CD4-positive, alpha-beta T cell treated with Interleukin-4 for 4 hours (primary cell): ENCODE measurements at places on chromosomes 7 and 10.

DNA sequence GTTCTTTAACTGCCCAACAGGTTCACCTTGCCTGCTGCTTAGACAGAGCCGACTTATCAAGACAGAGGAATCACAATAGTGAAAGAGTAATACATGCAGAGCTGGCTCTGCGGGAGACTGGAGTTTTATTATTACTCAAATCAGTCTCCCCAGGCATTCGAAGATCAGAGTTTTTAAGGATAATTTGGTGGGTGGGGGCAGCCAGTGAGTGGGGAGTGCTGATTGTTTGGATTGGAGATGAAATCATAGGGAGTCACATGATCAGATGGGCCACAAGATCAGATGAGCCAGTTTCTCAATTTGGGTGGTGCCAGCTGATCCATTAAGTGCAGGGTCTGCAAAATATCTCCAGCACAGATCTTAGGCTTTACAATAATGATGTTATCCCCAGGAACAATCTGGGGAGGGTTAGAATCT, 131.3 kb downstream of the AKR1D1 start:
- no peak for DNase-seq

GRCh38 chr10:131635564-131636015, 265.2 kb upstream of the PPP2R2D start:
- no peak for DNase-seq

GRCh38 chr7:38565289-38565688, 65.9 kb downstream of the AMPH start:
- DNase-seq, result no peak

DNA sequence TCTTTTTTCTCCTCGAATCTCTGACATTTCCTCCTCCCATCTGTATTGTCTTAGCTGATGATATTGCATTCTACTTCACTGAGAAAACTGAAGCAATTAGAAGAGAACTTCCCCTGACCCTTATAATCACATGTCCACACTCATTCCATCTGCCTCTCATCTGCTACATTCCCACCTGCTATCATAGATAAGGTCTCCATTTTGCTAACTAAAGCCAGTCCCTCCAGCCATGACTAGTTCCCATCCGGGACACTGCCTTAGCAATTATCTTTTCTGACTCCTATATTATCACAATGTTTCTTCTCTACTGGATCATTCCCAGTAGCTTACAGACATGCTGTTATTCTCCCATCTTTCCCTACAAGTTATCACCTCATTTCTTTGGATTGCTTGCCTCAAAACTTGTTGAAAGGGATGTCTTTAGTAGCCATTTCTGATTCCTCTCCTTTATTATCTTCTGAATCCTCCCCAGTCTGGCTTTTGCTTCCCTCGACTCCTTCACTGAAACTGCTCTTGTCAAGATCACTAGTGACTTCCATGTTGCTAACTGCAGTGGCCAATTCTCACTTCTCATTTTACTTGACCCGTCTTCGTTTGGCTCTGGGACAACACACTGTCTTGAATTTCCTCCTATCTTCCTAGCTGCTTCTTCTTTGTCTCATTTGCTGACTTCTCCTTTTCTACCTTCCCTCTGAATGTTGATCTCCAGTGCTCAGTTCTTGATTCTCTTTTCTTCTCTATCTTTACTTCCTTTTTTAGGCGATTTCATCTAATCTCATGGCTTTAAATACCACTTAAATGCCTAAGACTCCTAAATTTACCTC, 35.9 kb downstream of the FZD1 start:
- DNase-seq, result peak; percentile 2

DNA sequence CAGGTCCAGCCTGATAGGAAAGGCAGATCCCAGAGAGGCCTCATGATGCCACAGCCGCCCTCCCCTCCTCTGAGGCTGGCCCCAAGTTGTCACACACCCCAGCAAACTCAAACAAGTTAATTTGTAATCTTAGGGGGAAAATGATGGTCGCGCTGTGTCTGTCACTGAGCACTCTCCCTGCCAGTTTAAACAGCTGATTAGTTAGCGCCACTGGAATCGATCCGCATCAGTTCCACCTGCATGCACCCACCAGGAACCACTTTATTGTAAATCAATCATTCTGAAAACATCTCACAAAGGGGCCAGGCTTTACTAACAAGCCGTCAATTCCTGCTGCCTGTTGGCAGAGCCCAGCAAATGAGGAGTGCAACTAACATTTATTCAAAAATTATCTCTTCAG, 870.9 kb downstream of the KCNMA1 start:
- no peak for DNase-seq

DNA sequence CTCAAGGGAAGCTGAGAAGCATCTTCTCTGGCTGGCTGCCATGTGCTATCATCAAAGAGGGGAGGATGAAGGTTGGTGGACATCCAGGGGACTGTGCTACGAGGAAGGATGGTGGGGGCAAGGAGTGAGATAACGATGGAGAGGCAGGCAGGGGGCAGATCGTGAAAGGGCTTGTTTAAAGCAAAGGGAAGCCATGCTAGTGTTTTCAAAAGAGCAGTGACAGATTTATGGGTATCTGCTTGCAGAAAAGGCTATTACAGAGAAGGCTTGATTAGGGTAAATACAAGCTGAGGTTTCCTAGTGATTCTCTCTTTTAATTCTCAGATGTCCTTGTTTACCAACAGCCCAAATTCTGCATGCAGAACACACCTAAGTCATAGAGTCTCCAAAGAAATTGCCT, 88.9 kb upstream of the MKX start:
- DNase-seq, result no peak

GRCh38 chr7:26035552-26035951, 116.4 kb upstream of the NFE2L3 start:
- DNase-seq, result no peak

DNA sequence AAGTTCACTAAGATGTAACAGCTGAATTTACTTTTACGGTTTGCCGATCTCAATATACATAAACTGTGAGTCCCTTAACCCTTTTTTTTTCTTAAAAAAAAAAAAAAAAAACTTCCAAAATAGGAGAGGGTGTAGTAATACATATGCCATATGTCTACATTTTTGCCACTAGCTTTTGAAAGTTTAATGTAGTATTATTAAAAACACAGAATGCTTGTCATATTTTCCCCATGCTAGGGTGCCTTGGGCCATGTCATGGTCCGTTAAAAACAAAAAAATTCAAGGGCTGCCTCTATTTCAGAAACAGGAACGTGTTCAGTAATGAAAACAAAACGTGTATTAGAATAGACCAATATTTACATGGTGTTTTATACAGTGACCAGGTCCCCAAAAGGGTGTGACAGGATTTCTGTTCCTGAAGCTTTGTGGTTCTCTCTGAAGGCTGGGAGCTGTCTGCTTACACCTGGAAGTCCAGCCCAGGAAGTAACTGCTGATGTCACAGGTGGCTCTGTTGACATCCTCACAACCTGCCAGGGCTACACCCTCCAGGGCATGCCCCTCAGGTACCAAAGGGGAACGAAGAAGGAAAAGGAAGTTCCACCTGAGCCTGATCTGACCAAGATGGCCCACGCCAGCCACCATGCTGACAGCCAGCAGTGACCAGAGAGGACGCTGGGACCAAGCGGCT, 79.0 kb downstream of the COBL start:
- DNase-seq, result no peak

GRCh38 chr7:144622745-144623144, 213.1 kb downstream of the TPK1 start:
- DNase-seq, result no peak

GRCh38 chr7:70647801-70648498, 484.0 kb upstream of the GALNT17 start:
- DNase-seq, result peak; percentile 82

- DNase-seq, result no peak
Observed at GRCh38 chr10:84294766-84295447, 33.5 kb upstream of the CCSER2 start.

DNA sequence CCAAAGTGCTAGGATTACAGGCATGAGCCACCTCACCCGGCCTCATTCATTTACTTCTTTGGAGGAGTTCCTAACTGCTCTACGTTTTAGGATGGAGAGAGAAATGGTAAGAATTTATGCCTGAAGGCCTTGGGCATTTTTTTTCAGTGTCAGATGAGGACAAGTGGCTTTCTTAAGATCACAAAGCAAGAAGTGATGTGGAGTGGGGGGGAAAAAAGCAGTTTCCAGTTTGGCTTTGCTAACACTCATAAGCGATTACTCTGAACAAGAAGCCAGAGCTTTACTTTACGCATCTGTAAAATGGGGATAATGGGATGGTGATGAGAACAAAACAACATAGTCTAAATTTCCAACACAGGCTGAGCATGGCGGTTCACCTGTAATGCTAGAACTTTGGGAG, 2.6 kb upstream of the PPIA start:
- no peak for DNase-seq

DNA sequence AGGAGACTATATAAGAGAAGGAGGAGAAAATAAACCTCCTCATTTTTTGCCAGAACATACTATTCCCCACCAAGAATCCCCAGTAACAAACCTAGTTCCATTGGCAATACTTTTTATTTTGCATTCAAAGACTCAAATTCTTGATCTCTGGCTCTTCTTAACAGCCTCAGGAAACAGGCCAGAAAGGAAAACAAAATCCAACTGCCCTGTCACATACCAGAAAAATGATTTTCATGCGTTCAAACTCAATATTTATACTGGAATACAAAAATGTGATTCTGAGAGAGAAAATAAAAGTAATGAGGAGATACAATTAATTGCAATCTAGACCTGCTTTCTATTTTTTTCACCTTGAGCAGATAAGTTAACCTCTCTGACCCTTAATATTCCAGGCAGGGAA, 435.9 kb upstream of the AUTS2 start:
- no peak for DNase-seq
